ENCODE measurements at places on chromosomes 3 and 15.

DNA sequence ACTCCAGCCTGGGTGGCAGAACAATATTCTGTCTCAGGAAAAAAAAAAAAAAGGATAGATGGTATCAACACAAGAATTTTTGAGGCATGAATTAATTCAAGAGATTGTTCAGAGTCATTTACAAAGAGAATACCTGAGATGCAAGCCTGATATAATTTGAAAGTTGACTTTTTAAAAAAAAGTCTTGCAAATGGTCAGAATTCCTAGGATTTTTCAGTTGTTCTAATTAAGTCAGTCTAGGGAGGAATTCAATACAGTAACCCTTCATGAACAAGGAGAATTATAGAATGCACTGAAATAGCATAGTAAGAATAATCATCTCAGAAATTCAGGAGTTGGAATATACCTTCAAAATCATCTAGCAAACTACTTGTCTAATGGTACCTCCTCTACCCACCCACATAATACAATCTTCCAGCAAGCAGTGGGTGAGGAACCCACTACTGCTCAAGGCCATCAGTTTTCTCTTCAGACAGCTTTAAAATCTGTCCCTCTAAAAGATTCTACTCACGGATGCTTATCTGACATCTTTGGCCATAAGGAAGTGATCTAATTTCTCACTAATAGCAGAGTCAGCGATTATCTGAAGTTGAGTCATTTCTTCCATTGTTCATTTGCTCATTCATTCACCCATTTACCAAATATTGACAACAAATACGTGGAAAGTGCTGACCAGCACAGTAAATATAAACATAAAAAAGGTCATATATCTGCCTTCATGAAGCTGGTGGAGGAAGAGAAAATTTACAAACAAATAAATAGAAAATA lies 159.6 kb downstream of the GREM1 start:
- no peak for DNase-seq

DNA sequence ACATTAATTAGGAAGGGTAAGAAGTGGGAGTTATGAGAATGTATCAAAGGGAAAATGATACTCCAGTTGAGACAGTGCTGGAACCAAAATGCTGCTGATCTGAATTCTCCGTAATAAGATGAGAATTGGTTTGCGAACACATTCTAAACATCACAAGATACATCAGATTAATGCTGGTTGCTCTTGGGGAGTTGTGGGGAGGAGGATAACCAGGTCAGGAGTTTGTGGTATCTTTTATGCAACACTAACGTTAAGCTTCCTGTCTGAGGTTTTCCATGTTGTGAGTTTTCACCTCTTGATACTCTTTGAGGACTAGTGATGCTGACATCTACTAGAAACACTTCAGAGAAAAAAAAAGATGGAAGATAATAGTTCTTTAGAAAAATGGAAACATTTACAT lies 47.2 kb downstream of the PPARG start:
- no peak for DNase-seq

- no peak for DNase-seq
Observed at GRCh38 chr15:73872346-73872745, 1.0 kb upstream of the TBC1D21 start.

DNA sequence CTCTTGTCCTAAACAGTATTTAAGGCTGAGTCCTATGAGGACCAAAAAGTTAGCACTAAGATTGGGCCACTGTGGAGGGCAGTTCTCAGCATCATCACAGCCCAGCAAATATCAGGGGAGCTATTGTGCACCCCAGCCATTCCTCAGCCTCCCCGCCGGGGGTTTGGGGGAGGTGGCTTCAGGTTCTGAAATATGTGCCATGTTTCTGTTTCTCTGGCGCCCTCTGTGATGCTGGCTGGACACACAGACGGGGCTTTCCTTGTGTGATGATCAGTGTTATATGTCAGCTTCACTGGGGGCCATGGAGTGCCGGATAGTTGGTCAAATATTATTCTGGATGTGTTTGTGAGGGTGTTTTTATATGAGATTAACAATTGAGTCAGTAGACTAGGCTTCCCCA lies 106.8 kb downstream of the GABRG3 start:
- no peak for DNase-seq

- no peak for DNase-seq
Observed at GRCh38 chr3:4805662-4806061, 173.6 kb upstream of the BHLHE40 start.

DNA sequence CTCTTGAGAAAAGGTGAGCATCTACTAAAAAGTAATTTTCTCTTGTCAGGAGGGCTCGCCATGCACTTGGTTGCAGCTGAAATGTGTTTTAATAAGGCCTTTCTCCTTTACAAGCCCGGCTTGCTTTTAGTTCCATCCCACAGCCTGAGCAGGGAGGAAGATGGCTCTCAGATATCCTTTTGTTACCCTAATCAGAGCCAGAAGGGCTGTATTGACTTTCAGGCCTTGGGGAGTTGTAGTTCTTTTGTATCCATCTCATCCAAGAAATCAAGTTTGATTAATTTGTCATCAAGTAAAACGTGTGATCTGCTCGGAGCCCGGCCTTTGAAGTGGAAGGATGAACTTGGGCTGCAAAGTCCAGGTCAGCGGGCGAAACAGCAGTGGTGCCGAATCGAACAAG lies 52.9 kb downstream of the EIF4E3 start:
- DNase-seq = no peak
